ENCODE measurements at places on chromosomes 11 and 22.

GRCh38 chr11:111586388-111586831 is 15.8 kb upstream of the SIK2 start:
- peak; percentile 75 for DNase-seq

GRCh38 chr11:10529279-10529678 is 11.7 kb downstream of the RNF141 start:
- no peak for DNase-seq

DNA sequence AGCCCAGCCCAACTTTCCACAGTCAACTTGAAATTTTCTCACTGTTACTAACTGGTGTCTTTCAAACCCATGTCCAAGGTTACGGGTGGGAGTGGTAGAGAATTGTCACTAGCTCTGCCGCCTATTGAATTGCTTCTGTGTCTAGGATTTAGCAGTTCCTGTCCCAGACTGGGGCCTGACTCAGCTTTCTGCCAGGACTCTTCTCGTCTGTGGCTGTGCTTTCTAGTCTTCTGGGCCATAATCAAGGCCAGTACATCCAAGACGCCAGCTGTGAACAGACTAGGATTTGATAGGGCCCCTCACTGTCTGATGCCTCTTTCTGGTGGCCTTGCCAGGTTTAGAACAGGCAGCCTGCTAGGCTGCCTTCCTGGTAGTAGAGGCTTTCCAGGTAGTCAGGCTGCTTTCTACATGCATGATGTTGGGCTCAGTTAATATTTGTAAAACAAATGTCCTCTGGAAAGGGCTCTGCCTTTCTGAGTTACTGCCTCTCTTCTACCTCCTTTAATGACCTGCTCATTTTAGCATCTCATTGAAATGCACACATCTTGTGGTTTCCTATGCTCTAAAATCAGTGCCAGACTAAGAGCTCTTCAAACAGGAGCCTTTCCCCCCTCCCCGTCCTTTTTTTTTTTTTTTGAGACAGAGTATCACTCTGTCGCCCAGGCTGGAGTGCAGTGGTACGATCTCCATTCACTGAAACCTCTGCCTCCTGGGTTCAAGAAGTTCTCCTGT is 13.1 kb upstream of the HIKESHI start:
- DNase-seq: no peak

- no peak for DNase-seq
Observed at GRCh38 chr22:44454113-44454769, 43.8 kb downstream of the RTL6 start.

GRCh38 chr22:18947905-18948304 is 11.8 kb upstream of the PRODH start:
- DNase-seq: no peak

DNA sequence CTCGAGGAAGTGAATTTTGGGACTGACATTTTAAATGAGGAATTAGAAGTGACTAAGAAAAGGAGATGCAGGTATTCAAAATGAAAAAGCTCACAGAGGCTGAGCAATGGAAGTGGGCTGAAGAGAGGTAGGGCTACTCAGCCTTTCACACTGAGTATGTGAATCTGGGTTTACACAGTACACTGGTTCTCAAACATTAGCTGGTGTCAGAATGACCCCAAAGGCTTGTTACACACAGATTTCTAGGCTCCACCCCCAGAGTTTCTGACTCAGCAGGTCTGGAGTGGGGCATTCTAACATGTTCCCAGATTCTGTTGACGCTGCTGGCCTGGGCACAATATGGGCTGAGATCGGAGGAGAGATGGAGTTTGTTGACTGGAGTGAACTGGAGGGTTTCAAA is 32.8 kb downstream of the CADM1 start:
- DNase-seq: no peak

- DNase-seq: no peak
Observed at GRCh38 chr11:10511181-10511621, 29.8 kb downstream of the RNF141 start.

GRCh38 chr11:4039011-4039410 is 55.6 kb upstream of the RRM1 start:
- no peak for DNase-seq

DNA sequence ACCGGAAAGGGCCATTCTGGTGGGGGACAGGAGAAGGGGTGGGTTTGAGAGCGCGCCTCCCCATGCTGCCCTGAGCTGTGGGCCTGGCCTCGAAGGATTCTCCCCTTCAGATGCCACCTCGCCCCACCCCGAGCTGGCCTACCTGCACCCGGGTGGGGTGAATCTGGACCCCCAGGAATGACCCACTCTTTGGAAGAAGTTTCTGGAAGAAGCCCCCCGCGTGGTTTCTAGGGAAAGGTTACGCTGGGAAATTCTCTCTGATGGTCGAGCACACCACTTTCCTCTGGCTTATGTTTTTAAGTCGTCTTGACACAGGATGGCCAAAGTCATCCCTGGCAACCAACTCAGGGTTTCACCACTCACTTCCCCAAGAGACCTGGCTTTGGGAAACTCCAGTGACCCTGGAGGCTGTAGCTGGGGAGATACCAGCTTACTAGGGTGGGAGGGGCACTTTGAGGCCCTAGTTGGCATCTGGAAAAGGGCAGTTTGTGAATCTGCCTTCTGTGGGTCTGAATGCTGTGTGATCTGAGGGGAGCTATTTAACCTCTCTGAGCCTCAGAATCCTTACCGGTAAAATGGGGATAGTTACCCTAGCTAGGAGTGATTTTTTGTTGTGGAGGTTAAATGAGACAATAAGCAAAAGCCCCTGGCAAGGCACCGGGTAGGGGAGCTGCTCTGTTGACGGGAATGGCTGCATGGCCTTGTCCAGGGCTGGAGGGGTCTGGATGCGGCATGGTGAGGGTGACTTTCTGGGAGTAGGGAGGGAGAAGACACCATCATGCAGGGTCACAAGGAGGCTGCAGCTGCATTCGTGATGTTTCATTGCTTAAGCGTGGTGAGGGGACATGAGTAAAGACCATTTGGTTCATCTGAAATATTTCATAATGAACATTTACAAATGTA is 45.3 kb upstream of the ACCSL start:
- DNase-seq: no peak

DNA sequence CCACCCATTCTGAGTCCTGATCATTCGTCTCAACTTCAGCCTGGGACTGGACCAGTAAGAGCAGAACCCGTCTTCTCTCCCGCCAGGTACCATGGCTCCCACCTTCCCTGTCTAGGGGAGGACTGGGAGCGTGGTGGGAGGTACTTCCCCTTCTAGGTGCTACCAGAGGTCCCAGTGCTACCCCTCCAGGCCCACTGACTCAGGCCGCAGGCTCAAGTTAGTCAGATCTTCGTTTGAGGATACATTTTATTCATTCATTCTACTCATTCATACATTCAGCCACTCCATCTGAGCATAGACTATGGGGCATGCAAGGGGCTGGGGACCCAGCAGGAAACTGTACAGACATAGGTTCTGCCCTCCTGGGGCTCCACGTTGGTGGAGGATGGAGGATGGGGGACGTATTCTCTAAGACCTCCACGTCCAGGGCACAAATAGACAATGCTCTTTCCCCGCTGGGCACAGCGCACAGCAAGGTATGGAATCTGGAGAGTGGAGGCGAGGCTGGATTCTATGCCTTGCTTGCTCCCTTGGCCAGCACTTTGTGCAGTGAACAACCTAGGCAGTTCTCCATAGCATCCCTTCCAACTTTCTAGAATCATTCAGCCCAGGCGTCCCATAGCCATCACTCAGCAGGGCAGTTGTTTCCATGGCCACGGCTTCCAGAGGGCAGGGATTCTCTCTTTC is 1.0 kb upstream of the RAB3IL1 start:
- DNase-seq: no peak

DNA sequence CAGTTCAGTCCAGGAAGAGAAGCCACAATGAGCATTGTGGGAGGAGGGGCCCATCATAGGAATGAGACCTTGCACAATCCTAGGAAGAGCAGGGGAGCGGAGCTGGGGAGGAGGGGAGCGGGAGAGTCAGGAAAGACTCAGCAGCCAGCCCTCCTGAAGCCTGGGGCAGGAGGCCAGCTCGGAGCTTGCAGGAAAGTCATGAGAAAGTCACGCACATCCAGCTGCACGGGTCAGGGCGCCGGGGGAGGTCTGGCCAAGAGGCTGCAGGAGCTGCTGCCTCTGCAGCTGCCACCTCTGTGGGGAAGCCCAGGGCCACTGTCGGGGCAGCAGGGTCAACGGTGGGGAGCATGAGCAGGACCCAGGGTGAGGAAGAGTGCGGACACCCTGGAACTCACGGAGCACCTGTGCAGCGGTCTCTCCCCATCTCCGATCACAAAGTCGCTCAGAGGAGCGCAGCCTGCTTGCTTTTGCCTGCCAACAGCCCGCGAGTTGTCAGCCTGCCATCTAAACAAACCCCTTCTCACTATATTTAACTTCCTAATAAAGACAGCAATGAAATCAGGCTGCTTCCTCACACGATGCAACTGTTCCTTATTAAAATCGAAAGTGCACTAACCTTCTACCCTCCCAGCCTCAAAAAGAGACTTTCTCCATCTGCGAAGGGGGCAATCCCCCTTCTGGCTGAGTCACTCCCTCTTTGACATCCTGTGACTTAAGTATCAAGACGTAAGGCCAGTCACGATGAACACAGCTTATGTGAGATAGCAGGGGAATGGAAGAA is 52.9 kb upstream of the RTL6 start:
- DNase-seq: peak; percentile 67

GRCh38 chr11:931385-931784 is 5.7 kb downstream of the AP2A2 start:
- DNase-seq: peak; percentile 75

GRCh38 chr11:70763606-70764005 is 365.3 kb downstream of the CTTN start:
- DNase-seq: no peak

GRCh38 chr22:38775656-38776055 is 18.3 kb downstream of the DNAL4 start:
- DNase-seq: no peak

- no peak for DNase-seq
Observed at GRCh38 chr22:40037320-40037719, 42.6 kb downstream of the FAM83F start.

- no peak for DNase-seq
Observed at GRCh38 chr11:116960930-116961329, 123.5 kb upstream of the APOA1 start.

- no peak for DNase-seq
Observed at GRCh38 chr11:12505183-12505582, 127.8 kb downstream of the PARVA start.

GRCh38 chr22:31861226-31861840 is 83.0 kb upstream of the YWHAH start:
- no peak for DNase-seq

- DNase-seq: no peak
Observed at GRCh38 chr11:21148376-21148775, 479.0 kb downstream of the NELL1 start.

DNA sequence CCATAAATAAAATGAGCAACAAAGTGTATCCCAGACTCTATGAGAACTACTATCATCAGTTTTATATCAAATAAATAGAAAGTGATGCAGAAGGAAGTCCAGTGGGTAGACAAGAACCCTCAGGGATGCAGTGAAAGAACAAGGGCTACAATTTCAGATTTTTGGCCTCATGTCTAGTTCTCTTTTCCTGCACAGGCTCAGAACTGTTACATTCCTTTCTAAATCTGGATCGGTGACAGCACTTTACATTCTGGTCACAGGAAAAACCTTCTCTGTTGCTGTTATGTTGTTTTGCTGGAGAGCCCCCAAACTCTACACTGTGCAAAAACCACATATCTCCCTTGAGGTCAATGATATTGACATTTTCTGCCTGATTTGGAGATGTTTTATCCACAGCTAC is 108.8 kb upstream of the ANO5 start:
- peak; percentile 36 for DNase-seq

GRCh38 chr11:101458161-101458560 is 125.6 kb downstream of the TRPC6 start:
- no peak for DNase-seq

DNA sequence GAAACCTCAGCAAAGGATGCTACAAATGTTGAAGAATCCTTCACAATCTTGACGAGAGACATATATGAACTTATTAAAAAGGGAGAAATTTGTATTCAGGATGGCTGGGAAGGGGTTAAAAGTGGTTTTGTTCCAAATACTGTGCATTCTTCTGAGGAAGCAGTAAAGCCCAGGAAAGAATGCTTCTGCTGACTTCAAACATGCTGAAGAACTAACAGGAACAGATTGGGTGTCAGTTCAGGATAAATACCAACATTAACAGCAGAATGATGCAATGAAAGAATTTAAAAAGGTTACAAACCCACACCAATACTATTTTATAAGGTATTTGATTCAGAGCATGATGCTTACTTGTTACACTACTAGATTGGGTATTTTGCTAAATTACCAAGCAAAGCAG is 33.9 kb downstream of the RAB39A start:
- no peak for DNase-seq

DNA sequence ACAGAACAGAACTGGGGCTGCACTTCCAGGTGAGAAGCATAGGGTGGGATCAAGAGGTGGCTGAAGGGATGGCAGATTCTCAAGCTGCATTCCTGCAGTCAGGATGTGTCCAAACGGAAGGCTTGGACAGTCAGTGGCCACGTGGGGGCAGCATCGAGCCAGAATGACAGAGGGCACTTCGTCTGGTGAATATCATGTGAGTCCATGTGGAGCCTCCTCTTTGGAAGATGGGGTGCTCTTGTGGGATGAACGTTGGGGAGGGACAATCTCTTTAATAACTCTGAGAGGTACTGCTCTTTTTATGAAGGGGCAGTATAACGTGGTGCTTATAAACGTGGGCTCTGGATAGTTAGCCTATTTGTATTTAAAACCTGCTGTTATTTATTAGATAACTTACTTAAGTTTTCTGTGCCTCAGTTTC is 154.9 kb upstream of the NAV2 start:
- DNase-seq: peak; percentile 56

DNA sequence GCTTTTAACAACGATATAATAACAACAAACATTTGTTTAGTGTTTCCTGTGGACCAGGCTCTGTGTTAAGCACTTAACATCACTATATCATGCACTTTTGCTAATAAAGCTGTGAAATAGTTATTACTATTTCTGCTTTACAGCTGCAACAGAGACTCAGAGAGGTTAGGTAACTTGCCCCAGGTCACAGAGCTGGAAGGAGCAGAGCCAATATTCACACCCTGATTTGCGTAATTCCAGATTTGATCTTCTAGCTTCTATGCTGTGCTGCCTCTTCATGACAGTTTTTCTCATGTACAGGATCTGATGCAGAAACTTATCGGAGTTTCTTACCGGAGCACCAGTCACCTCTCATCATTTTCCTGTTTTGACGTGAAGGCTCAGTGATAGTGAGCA is 33.6 kb upstream of the EHF start:
- DNase-seq: no peak

GRCh38 chr11:48123254-48123875 is 93.2 kb upstream of the OR4B1 start:
- no peak for DNase-seq
